ENCODE measurements at places on chromosomes 1 and 21.

DNA sequence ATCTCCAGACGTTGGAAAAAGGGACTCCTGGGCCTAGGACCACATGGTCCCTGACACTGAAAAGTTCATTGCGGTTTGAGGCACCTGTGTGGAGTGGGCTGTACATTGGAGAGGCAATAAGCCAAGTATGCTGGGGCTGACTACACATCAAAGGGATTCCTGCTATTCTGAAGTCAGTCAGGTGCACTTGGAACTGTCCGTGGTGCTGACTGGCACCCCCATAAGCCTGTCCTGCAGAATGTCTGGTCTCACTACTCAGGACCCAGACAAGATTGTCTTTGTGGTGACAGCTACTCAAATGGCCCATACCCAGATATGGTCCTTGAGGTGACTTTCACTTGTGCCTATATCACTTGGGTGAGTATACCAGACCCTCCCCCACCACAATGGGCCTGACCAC is 150.6 kb downstream of the RWDD3 start:
- no peak for DNase-seq

GRCh38 chr1:23422241-23422877 is 2.2 kb downstream of the TCEA3 start:
- DNase-seq = no peak

DNA sequence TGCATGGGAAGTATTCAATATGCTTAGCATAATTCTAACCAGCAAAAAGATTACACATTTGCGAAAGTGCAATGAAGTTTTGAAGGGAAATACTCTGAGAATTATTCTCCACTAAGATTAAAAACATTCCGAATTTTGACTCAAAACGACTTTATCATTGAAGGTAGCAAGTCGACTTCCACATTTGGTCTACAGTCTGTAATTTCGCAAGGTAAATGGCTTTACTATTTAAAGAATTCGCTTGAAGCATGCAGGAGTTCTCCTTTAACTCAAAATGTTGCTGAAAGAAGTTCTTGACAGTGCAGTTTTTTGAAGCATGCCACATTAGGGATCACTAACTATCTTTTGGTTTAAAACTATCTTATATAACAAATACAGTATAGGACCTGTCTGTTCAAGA is 161.0 kb upstream of the HP1BP3 start:
- no peak for DNase-seq

DNA sequence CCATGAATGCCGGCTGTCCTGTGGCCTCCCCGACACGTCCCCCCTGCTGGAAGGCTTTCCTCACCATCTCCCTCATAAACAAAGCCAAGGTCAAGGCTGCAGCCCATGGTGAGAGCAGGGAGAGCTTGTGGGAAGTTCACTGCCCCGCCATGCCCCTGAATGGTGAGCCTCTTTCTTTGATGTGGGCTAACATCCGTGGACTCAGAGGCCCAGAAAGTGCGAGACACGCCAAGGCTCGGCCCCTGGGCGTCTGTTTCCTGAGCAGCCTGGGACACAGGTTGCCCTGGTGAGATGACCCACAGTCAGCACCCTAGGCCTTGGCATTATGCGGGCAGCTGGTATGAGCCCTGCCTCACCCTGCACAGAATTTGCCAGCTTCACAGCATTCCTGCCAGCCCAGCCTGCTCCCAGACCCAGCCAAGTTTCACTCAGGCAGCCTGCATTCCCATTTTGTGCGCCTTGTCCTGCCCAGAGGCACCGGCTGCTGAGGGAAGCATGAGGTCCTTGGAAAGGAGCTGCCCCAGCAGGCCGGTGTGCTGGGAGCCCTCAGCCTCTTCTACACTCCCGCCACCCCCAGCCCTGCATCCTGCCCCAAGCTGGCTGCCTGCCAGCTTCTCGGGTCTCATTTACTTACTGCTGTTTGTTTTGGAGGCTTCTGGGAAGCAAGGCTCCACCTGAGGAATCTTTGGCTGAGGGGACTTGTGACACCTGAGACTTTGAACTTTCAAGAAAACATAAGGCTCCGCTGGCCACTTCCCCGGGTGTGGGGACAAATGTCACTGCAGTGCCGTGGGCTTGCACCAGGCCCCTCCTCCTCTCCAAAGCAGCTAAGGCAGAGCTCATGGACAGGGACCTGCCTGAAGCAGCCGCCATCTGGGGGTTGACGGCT is 31.9 kb downstream of the NEK2 start:
- no peak for DNase-seq

DNA sequence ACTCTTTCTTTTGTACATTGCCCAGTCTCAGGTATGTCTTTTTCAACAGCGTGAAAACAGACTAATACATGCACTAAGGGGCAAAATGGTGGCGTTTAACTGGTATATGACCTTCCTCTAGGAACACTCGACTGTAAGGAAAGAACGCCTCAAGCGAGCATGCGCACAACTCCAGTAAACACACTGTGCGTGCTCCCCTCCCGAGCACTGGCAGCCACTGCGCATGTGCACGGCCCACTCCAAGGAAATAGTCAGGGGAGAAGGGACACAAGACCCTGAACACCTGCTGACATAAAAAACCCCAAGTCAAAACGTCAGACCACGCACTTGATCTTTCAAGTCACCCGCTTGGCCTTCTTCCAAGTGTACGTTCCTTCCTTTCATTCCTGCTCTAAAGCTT is 173.5 kb downstream of the NPHP4 start:
- DNase-seq = no peak

DNA sequence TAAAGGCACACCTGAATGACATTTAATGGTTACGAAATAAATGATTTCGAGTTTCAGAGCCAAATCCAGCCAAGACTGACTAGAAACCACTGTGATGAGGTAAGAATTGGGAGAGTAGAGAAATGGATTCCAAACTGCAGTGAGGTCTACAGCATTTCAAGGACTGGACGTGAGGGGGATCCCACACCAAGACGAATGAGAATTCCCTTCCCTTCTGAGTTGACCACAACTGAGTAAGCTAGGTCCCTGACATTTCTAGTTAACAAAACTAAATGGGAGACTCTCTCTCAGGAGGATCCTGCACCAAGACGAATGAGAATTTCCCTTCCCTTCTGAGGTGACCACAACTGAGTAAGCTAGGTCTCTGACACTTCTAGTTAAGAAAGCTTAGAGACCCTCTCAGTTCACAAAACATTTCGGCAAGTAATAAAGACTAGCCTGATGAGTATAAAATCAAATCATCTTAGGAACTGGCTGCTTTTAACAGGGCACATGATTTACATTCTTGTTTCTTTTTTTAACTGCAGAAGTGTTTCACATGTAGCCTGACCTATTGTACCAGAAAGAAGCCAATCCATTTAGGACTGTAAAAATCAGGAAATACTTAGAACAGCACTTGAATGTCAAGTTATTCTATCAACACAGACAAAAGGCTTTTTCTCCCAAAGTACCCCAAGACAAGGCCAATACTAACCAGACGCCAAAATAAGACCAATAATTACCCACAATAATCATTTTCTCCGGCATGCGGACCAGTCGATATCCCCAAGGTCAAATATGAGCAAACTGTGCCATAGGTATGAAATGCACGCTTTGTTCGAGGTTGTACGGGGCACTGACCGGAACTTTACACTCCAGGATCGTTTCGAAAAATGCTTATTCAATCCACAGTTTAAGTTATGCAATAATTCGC is 1.4 kb upstream of the SPATA1 start:
- DNase-seq = no peak

DNA sequence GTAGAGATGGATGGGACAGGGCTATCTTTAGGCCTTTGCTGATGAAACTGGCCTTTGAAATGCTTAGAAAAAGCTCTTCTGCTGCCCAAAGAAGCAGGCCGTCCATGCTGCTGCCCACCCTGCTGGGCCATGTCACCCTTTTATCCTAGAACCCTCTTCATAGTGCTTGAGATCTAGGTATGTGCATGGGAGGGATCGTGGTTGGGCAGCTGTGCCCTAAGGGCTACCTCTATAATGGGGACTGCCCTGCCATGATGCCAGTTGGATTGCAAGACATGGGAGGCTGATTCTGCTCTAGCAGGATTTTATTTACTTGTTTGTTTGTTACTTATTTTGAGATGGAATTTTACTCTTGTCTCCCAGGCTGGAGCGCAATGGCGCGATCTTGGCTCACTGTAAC is 69.0 kb downstream of the HHAT start:
- DNase-seq = no peak

GRCh38 chr1:225627304-225627947 is 25.5 kb downstream of the ENAH start:
- no peak for DNase-seq

DNA sequence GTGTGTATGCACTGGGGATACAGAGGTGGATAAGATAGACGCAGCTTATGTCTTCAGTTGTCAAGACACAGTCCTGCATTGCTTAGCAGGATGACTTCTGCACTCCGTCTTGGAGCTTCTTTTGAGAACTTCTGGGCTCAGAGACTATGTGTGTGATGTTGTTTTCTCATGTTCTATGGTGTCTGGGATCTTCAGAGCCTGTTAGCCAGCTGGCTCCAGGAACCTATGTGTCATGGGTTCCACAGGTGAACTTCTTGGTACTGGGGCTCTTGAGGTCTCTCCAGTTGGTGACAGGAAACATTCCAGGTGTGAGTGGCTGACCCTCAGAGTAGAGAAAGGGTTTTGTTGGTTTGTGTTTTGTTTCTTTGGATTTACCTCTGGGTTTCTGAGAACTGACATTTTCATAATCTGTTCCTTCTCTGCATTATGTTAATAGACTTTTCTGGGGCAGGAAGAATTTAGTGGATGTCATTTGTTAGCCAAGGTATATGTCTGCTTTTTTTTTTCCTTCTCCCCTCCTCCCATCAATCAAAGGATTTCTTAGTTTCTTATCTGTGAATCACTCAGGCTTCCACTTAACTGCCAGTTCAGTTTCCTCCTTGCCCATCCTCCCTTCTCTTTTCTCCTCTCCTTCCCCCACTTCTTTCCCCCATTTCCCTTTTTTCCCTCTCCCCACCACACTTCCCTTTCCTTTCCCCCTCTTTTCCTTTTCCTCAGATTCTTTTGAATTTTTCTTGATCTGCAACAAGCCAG is 18.1 kb downstream of the FGGY start:
- DNase-seq = no peak

GRCh38 chr21:41245509-41246135 is 71.0 kb upstream of the FAM3B start:
- no peak for DNase-seq

- DNase-seq = no peak
Measured at GRCh38 chr1:44101328-44101727, 17.3 kb upstream of the KLF17 start.

DNA sequence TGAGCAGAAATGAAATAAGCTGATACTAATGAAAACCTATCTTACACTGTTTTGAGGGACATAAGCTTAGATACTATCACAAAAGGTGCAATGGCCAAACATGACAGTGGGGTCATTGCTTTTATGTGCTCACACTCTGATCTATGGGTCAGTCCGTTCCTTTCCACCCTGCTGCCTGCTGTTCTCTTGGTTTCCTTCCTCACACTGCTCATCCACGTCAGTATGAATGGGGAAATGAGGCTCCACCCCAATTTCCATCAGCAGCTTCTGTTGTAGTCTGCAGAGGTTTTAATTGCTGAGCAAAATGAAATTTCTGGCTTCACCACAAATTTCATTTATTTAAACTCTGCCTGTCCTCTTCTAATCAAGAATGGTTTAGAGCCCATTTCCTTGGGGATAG is 155.2 kb downstream of the GABPA start:
- DNase-seq = no peak

- DNase-seq = no peak
Measured at GRCh38 chr1:206631085-206631509, 4.2 kb upstream of the DYRK3 start.

DNA sequence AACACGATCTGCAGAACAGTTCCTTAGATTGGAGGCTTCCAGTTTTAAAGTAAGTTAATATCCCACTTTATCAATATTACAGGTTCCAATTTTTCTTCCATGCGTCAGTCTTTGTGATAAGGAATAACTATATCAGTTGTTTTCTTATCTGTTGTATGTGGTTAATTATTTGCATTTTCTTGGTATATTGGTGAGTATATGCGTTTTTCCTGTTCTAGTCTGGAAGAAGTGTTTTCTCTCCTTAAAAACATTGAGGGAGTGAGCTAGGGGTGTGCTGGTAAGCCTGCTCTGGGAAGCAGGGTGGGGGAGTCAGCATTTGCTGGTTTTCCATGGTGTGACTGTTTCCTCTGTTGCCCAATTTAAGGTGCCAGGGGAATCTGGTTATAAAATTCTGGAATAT is 50.2 kb upstream of the KIF1B start:
- DNase-seq = no peak

- DNase-seq = no peak
Measured at GRCh38 chr21:44709426-44710293, 1.7 kb downstream of the TSPEAR start.

- no peak for DNase-seq
Measured at GRCh38 chr1:28779751-28780408, 32.1 kb upstream of the OPRD1 start.
